ENCODE measurements at places on chromosomes 12 and 14.

DNA sequence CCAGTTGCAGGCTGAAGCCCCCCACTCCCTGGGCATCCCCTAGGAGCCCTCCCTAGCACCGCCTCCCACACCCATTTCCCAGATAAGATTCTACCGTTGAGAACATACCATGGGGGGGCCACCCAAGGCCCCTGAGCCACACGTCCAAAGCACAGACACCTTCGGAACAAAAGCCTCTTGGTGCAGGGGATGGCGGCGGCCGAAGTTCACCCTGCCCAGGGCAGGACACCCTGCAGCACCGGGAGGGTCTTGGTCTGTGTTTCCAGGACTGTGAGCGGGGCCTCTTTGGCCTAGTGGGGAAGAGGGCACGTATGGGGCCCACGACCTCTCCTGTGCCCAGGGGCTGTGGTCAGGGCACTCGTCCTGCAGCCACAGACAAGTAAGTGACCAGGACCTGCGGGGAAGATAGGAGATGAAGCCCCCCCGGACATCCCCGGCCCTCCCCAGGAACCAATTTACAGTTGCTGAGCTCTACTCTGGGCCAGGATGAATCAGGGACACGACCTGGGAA, 154.3 kb upstream of the C14orf180 start:
- DNase-seq = no peak

- DNase-seq = no peak
Observed at GRCh38 chr12:65881965-65882413, 57.7 kb downstream of the HMGA2 start.

- peak; percentile 22 for DNase-seq
Observed at GRCh38 chr12:107760207-107760808, 629 bp downstream of the PRDM4 start.

DNA sequence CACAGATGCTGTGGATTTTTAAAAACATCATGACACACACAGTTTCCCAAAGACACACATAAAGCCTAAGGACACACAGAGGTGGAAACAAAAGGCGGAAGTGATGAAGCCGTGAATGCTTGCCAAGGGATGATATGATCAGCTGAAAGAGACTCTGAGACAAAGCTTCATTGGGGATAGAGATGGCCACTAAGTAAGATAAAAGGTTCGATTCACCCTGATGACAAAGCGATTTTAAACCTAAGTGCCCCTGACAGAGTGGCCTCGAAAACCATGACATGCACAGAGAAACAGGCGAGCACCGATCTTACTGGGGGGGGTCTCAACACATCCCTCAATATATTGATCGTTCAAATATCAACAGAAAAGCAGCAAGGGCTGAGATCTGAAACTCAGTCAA, 20.3 kb upstream of the EIF5 start:
- no peak for DNase-seq

GRCh38 chr14:81006266-81006665, 50.8 kb downstream of the TSHR start:
- DNase-seq = no peak

DNA sequence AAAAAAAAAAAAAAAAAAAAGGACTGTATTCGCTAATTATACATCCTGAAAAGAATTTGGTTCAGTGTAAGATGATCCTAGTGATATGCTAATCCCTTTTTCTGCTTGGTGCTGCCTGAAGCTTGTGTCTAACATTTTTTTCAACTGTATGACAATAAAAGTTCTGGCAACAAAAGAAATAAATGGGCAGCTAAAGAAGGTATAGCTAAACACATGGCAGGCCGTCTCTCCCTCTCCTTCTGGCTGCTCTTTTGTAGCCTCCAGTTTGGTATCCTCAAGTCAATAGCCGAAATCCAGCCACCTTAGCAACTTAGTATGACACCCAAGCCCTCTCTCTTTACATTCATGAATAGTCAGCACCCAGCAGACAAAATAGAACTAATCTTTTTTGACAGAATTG, 198.3 kb upstream of the OTX2 start:
- DNase-seq = no peak

DNA sequence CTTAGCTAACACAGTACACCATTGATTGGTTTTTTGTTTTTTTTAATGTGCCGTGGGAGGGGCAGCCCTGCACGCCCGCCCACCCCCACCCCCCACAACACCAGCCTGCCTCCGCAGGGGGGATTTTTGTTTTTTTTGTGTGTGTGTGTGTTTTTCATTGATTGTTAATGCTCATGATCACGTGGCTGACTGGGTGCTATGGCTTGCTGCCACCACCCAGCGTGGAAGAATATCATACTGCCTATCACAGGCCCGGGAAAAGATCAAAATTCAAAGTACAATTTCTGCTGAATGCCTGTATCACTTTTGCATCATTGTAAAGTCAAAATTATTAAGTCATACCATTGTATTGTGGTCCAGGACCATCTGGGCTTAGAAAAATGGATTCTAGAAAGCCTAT, 8.3 kb downstream of the RESF1 start:
- DNase-seq = no peak

DNA sequence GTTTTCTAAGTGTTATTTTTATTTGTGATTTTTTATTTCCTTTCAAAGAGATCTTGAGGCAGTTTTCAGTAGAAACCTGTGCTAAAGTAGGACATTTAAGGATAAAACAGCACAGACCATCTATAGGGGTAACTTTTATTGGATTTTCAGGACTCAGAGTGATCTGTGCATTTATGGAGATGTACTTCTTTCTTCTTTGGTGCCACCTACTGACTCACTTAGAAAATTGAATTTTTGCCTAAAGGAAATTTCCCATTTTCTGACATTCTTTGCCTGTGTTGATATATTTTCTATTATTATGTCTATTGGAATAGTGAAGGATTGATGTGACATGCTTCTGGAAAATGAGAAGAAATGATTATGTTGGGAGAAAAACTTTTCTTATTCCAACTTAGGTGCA, 113.0 kb downstream of the UNC79 start:
- DNase-seq = no peak

- DNase-seq = no peak
Observed at GRCh38 chr12:100758083-100758482, 36.5 kb upstream of the ANO4 start.

DNA sequence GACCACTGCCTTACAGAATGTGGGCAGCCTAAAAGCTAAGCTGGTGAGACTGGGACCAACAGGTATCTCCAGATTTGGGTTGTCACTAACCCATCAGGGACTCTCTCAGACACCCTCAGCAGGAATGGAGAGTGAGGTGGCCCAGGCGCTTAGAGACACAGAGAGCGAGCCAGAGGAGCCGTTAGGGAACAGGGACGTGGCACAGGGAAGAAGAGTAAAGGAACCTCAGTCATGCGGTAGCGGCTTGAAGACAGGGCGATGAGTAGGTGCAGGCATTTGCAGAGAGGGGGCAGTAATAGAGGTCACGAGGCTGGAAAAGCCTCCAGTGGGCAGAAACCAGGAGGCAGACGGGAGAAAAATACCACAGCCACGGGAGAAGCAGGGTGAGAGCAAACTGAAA, 158.0 kb upstream of the CCND2 start:
- DNase-seq = no peak

All from activated T-helper 1 cell treated with anti-CD3 and anti-CD28 coated beads, Interleukin-2, amount 50 U/mL, for 16 hours (primary cell).